SK-N-MC (cell line): ENCODE measurements at places on chromosomes 7 and 10.

DNA sequence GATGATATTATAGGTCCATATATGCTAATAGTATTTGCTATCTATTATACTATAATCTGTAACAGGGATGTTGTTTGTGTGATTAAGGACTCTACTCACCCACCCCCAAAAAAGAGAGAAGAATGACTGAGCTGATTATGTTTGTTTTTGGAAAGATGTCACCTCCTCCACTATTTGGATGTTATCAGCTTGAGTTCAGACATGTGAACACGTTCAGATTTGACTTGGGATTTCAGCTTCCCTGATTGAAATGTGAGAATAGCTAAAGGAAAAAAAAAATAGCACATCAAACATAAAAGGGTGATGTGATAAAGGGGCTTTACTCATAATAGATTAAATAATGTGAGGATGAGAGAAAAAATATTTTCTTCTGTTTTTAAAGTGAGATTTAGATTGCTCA lies 81.2 kb downstream of the VTI1A start:
- DNase-seq, result no peak

GRCh38 chr10:65802391-65802790 lies 1123.4 kb upstream of the LRRTM3 start:
- no peak for DNase-seq

DNA sequence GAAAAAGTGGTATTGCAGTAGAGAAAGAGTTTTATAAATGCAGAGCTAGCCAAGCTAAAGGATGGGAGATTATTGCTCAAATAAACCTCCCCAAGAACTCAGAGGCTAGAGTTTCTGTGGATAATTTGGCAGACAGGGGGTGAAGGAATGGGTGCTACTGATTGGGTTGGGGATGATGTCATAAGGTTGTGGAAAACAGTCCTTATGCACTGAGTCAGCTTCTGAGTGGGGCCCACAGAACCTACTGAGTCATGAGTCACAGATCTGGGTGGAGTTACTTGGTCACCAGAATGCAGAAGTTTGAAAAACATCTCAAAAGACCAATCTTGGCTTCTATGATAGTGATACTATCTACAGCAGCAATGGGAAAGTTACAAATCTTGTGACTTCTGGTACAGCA lies 1146.7 kb downstream of the TYW1 start:
- DNase-seq, result no peak

DNA sequence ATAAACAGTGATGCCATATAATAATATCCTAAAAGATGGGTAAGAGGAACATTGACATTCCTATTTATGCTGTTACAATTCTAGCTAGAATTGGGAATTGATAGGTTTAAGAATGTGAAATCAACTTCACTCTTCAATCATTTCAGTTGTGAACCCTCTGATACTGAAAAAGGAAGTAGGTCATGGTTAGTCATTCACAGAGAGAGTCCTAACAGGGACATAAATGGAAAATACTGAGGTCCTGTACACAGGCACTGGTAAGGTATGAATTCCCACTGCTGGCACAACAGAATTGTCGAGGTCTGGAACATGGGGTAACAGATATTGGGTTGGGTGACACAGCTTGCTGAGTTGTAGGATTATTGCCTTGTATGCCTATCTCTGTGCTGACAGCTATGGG lies 289.4 kb upstream of the LRRN3 start:
- DNase-seq, result no peak

DNA sequence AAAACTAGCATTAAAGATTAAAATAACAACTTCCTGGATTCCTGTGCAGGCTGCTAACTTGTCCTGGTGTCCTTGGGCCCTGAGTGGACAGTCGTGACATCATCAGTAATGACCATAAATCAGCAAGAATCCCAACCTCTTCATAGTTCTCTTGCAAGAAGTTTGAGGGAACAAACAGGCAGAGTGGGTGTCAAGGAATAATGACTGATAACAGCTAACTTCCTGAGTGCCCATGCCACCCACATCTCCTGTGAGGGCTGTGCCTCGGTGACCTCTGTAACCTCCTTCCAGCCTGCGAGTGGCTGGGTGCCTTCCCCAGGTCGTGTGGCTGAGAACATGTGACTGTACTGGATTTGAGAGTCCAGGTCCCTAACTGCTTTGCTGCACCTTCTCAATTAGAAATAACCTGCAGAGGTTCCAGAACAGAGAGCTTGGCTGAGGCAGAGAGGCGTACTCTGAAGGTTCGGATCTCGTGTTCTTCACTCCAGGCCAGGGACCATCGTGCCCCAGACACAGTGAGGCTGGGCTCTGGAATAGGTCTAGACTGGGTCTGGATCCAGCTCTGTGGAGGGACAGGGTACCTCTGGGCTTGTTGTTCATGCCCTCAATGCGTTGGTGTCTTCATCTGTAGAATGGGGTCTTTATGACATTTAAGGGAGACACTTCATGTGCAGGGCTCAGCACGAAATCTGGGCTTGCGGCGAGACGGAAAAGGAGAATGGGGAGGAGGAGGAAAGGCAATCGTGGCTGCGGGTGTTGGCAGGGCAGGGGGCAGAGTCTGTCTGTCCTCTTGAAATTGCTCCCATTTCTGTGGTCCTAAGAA lies 313.1 kb upstream of the ZNF32 start:
- DNase-seq, result no peak

DNA sequence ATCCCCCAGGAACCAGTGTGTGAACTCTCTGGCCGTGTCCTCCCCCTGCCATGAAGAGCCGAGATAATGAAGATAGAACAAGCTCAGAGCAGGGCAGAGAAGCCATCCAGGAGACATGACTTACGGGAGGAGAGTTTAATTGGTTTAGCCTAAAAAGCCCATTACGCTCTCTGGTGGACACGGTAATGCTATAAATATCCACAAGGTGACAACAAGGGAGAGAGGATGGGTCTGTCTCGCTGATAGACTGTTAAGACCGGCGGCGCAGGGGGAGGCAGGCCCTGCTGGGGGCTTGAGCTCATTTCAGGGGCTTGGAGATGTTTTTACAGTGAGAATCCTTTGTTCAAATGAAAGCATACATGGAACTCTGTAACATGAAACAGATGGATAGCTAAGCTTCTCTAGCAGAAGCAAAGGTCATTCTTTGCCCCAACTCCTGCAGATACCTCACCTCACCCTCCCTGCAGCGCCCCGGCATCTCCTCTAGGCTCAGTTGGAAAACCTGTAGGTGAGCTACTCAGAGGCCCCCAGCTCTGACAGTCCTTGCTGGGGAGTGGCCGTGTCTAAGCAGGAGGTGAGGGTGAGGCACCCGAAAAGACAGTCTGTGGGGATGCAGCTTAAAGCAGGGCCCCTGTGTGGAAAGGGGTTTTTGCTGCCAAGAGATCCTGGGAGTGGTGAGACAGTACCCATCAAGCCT lies 40.8 kb upstream of the LOXL4 start:
- DNase-seq, result no peak

DNA sequence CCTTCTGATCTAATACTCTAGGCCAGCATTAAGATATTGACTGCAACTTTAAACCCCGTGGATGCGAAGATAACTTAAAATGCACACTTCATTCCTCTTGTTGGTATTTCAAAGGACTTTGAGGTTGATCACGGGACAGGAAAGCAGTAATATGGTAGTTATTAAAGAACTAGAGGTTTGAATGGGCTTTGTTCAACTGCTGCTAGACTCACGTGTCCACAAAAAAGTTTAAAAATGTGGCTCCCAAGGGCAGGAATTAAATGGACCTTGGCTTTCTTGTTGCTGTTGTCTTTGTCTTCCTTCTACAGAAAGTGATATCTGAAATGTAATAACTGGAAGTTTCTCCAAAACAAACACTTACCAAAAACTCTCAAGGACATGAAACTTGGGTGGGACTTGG lies 186.3 kb downstream of the XPNPEP1 start:
- DNase-seq, result no peak

GRCh38 chr7:75650062-75650461 lies 88.7 kb downstream of the HIP1 start:
- DNase-seq, result no peak
